ENCODE measurements at places on chromosomes 6 and 20.

DNA sequence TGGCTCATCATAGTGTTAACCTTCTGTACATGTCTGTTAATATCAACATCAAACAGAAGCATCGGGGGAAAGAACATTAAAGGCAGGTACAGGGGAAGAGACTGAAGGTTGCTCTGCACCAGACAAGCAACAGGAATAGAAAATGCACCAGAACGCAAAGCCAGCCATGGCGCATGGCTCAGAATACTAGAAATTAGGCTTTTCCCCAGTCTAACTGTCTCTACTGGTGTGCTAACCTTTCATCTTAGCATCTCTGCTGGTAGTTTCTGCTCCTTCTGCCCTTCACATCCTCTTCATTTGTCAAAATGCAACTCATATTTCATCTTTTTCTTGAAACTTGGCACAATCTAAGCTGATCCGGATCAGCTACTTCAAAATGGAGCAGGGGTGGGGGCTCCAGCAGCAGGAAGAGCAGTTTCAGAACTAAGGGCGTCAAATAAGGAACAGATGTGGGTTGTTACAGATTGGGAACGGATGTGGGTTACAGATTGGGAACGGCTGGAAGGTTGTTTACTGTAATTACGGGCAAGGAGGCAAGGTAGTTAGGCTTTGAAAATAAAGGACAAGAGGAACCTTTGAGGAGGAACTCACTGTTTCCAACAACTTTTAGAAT lies 13.1 kb upstream of the RNASET2 start:
- DNase-seq: no peak

GRCh38 chr6:167148021-167148420 lies 9.8 kb downstream of the GPR31 start:
- no peak for DNase-seq

DNA sequence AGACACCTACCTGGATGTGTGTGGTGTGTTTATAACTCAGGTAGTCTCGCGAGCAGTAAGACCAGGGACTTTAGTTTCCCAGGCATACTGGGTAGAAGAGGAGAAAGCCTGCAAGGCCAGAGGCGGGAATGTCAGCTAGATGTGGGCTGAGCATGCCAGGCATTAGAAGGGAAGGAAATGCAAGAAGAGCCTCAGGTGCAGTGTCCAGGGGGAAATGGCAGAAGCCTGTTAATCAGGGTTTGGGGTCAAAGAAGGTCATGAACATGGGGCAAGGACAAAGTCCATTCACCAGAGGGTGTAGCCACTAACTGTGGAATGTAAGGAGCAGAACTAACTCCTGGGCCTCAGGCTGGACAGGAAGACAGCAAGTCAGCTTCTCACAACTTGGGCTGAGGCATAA lies 305.0 kb downstream of the SMOC2 start:
- DNase-seq: no peak

DNA sequence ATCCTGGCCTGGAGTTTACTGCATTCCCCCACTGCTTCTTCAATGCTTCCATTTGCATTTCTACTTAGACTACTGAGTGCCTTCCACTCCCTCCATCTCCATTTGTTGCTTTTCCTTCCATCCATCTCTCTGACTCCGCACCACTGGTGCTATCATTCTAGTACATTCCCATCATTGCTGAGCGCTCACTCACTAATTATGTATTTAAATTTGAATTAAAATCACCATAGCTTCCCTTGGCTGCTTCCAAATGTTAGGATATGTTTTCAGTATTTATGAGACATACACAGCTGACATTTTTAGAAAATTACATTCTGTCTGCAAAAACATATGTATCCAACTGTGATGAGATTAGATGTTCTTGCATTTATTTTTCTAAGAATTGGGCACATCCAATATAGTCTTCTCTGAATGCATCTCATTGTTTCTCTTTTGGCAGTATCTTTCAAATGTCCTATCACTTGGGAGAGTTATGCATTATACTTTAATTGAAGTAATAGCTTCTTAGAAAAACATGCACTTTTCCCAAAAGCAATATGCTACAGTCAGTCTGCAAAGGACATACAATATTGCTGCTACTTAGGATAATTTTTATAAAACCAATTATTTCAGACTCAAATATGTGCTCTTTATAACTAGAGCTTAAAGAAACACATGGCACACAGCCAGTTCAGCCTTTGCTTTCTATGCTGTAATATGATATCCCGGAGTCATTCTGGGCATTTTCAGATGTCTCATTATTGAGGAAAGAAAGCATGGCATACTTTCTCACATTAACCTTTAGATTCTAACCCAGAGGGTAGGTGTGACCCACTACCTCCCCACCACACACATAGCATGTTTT lies 12.1 kb upstream of the COL21A1 start:
- DNase-seq: no peak

DNA sequence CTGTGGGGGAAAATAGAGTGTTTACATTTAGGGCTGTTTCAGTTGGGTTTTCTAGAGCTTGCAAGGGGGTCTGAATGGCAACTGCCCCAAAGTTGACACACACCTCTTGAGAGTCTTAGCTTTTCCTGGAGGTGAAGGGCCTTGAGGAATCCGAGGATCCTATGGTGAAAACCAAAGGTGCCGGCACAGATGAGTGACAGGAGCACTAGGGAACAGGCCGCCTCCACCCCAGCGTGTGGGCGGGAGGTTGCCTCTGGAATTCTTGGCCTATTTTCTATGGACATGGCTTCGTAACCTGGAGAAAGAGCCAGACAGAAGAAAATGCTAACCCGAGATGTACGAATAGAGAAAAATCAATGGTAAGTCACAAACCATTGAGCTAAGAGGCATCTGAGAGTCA lies 283.2 kb upstream of the FOXQ1 start:
- no peak for DNase-seq

GRCh38 chr20:4813076-4813862 lies 91.6 kb downstream of the PRND start:
- no peak for DNase-seq

- no peak for DNase-seq
Measured at GRCh38 chr6:135479601-135480000, 17.9 kb downstream of the AHI1 start.

GRCh38 chr6:44642870-44643522 lies 255.5 kb downstream of the CDC5L start:
- DNase-seq: no peak

DNA sequence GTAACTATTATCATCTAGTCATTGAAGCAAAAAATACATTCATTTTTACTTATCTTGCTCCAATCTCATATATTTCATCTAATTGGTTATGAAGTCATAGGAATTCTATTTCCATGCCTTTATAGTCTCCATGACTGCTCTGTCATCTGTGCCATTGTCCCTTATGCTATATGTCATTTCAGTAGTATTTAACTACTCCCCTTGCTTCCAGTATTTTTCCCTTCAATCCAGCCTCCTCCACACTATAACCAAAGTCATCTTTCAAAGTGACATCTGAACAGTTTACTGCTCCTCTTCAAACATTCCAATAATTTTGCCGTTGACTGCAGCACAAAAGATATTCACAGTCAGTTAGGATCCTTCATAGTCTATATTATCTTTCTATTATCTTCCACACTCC lies 216.6 kb upstream of the HS3ST5 start:
- no peak for DNase-seq

DNA sequence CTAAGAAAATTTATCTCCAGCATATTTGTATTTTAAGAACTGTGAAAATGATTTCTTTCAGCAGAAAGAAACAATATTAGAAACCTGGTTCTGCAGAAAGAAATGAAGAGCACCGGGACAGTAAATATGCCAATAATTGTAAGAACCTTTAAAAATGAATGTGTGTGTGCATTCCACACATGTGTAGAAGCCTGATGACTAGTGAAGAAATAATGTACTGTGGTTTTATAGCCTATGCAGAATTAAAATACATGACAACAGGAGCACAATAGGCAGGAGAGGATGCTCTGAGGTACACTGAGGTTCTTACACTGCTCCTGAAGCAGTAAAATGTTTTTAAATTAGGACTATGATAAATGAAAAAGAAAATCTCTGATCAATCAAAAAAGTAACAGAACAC lies 48.9 kb downstream of the SNX14 start:
- no peak for DNase-seq

DNA sequence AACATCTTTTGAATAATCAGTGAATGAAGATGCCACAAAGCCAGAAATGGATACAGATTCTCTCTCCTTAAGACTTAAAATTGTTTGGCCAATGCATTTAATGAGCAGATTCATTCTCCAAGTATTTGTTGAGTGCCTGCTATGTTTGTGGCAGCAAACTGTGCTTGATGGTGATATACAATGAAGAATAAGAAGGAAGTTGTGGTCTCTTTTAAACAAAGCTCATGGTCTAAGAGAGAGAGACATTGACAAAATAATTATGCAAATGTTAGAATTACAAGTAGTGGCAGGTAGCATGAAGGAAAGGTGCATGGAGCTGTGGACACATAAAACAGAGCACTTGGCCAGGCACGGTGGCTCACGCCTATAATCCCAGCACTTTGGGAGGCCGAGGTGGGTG lies 28.3 kb downstream of the NFATC2 start:
- no peak for DNase-seq

GRCh38 chr20:31816221-31816620 lies 2.9 kb upstream of the MYLK2 start:
- DNase-seq: no peak

GRCh38 chr6:4545893-4546292 lies 230.3 kb upstream of the CDYL start:
- no peak for DNase-seq

GRCh38 chr6:98640366-98640765 lies 194.0 kb upstream of the POU3F2 start:
- no peak for DNase-seq

DNA sequence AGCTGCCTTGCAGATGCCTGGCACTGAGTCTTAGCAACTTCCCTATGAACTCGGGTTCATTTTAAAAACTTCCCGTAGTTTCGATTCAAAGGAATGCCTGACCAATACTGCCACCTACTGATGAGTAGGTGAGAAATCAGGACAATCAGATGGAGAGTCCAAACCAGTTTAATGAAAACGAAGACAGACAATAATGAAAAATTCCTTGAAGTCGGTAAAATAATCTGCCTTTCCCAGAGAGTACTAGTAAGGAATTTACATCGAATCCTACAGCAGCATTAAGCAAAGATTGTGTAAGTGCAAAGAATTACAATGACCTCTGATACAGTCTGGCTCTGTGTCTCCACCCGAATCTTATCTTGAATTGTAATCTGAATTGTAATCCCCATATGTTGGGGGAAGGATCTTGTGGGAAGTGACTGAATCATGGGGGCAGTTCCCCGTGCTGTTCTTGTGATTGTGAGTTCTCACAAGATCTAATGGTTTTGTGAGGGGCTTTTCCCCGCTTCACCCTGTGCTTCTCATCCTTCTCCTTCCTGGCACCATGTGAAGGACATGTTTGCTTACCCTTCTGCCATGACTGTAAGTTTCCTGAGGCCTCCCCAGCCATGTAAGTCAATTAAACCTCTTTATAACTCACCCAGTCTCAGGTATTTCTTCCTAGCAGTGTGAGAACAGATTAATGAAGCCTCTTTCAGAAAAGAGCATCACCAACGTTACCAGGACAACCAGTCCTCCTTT lies 134.4 kb downstream of the ARHGAP18 start:
- no peak for DNase-seq

GRCh38 chr6:44722736-44723135 lies 335.2 kb downstream of the CDC5L start:
- DNase-seq: no peak

GRCh38 chr6:170010665-170011203 lies 259.3 kb downstream of the ERMARD start:
- DNase-seq: no peak

DNA sequence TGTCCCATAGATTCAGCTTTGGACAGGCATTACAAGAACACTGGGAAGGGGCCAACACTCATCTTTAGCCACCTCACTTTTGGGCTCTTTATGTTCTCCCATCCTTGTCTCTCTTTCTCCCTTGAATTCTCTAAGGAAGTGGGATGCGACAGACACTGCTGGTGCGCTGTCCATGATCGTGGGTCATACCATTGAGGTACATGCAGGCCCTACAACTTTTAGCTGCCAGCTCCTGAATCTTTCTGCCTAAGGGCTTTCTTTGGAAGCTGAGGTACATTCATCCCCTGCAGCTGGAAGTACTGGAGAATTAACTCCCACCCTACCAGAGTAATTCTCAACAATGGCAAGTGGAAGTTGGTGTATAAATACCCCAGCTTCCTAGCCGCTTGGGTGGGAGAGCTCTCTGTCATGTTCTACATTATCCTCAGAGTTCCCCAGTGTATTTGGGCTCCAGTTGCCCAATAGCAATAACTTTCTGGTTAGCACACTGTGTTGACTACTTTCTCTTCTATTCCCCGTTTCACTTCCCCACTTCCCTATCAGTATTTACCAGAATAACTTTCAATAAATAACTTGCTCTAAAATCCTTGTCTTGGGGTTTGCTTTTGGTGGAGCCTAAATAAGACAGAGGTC lies 309.4 kb upstream of the RNF24 start:
- DNase-seq: no peak

DNA sequence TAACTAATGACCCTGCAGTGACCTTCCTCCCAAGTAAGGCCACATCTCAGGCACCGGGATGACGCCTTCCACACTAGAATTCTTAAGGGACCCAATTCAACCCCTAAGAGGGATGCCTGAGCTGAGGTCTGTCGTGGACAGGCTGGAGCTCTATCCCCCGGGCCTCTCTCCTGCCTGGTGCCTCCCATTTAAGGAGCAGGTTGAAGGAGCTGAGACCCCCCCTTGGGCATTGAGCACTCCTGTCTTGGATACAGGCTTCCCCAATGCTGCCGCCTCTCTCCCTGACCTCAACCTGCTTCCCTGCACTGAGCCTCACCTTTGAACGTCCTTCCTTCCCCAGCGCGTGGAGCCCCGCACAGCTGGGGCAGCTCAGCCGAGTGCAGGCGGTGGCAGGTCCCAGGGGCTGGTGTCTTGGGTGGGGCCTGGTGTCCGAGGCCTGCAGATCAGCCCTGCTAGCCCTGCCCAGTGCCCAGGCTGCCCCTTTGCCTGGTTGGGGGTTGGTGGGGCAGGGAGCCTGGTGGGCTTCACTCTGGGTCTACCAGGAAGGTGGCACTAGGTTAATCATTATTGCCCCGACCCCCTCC lies 19.9 kb upstream of the BHLHE23 start:
- DNase-seq: no peak

DNA sequence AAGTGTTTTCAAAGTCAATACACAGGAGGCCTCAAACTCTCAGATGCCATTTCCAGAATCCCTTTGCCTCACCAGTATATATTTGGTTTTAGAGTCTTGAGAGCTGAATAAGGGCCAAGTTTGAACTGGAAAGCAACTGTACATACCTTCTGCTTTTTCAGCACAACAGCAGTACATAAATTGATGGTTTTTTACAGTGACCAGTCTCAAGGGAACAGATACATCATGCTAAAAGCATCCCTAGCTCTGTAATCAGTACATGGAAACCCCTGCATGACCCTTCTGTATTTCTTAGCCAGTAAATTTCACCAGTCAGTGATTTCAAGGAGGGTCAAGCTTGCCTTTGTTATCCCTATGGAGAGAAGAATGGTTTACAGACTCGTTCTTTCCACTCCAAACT lies 40.6 kb upstream of the ECHDC1 start:
- DNase-seq: no peak

- no peak for DNase-seq
Measured at GRCh38 chr6:111552241-111552744, 53.4 kb downstream of the TRAF3IP2 start.

- peak; percentile 39 for DNase-seq
Measured at GRCh38 chr6:1396952-1397868, 7.8 kb downstream of the FOXF2 start.

- DNase-seq: no peak
Measured at GRCh38 chr6:153412519-153412918, 281.4 kb upstream of the RGS17 start.

Data from stimulated activated CD8-positive, alpha-beta memory T cell treated with anti-CD3 and anti-CD28 coated beads, Interleukin-7, amount 100 ng/mL, for 1 hour (primary cell).